ENCODE measurements at places on chromosomes 7 and 10.

DNA sequence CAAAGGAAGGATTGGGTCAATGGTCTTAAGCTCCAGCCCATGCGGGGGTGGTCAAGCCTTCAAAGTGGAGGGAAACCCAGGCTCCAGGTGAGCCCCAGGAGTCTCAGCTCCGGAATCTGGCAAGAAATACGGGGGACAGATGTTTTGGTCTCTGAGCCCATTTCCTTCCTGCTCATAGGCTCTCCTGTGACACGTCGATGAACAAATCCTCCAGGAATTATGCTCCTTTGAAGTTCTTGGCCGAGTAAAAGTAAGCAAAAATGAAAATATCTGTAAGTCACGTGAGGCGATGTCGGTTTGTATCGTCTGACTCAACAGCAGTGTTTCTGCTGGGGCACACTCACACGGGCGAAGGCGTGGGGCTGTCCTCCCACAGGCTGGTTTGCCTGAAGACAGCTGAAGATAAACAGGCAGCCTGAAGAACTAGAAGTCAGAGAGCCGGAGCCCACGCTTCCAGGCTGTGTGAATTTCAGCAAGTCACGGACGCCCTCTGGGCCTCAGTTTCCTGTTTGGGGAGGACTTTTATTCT, 52.6 kb upstream of the SMNDC1 start:
- DNase-seq = no peak

DNA sequence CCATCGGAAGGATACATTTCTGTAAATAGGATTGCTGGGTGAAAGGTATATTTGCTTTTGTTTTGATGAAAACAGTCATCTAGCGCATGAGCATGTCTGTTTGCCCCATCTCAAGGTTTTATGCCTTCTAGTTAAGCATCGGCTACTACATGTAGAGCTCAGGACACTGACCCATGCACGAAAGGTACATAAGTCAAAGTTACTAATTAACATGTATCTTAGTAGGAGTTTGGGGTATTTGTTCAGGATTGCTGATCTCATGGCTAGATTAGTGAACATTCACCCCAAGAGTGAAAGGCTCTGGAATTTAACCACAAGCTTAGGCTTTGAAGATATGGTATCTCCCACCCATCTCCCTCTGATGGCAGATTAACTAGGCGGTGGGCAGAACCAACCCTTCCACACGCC, 91.5 kb downstream of the RBM20 start:
- DNase-seq = no peak

DNA sequence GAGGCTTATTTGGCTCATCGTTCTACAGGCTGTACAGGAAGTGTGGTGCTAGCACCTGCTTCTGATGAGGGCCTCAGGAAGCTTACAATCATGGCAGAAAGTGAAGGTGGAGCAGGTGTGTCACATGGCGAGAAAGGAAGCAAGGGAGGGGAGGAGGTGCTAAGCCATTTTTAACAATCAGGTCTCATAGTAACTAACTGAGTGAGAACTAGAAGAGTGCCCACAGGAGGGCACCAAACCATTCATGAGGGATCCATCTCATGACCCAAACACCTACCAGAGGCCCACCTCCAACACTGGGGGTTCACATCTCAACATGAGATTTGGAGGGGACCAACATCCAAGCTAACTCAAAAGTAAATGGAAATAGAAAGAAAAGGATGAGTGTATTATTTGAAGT, 78.1 kb downstream of the CXCL12 start:
- DNase-seq = no peak

DNA sequence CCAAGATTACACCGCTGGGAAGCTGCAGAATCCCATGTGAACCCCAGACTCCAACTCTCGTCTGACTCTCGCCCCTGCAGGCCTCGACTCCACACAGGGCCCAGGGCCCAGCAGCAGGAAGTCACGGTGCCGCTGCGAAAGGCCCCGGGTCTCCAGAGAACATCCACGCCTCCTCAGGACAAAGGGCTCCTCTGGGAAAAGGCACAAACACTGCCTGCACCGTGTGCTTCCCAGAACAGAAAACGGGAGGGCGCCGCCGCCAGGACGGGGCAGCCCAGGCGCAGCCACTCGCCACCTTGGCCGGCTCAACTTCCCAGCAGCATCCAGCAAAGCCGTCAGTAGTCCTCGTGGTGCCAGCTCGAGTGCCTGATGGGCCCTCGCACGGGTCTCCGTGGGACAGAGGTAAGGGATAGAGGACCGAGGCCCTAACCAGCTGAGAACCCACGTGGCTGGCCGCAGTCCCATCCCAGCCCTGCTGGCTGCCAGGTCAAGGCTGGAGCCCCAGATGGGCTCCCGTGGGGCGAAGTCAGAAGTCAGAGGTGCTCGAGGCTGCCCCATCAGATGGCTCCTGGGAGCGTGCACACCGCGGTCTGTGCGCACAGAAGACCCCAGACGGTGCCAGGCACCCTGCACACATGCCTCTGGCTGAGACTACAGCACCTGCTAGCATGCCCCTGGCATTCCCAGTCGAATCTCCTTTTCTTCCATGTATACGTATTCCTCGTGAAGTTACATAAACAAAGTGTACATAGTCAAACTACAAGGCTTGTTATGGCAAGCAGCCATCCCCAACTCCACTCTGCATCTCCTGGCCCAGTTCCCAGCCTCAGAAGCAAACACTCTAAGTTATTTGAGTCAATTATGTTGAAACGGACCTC, 60.2 kb downstream of the MAD1L1 start:
- no peak for DNase-seq

DNA sequence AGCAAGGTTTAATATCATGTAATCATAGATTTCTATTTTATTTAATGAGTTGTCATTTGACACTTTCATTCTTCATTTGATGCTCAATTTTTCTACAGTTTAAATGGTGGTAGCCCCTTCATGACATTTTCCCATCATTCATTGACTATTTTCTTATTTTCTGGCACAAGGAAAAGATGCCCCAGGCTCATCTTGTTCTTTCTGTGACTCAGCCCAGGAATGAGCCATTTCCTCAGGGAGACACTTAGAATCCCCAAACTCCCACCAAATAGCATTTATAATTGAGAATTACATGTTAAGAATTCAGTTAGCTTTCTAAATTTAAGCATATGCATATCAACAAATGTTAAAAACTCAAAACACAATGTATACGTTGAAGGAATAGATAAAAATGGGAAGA, 222.3 kb downstream of the KIF20B start:
- no peak for DNase-seq

GRCh38 chr10:100825325-100825875, 80.0 kb downstream of the PAX2 start:
- no peak for DNase-seq

DNA sequence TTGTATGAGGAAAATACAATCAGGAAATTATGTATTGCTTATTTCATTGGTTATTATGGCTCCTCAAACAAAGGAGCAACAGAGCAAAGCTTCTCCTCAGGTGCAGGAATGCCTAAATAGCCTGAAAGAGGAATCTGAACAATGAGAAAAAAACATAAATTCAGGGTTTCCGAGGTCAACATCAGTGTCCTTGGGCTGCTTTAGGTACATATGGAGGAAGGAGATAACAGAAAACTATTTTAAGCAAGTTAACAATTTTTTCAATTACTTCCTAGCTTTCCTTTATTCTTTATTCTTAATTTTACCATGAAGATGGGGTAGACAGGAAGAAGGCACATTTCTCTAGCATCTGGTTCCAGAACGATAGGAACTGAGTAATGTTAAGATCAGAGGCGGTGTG, 14.0 kb downstream of the SLC16A9 start:
- no peak for DNase-seq

- DNase-seq = no peak
These were observed 76.0 kb upstream of the CTTNBP2 start for GRCh38 chr7:117949232-117949631.

DNA sequence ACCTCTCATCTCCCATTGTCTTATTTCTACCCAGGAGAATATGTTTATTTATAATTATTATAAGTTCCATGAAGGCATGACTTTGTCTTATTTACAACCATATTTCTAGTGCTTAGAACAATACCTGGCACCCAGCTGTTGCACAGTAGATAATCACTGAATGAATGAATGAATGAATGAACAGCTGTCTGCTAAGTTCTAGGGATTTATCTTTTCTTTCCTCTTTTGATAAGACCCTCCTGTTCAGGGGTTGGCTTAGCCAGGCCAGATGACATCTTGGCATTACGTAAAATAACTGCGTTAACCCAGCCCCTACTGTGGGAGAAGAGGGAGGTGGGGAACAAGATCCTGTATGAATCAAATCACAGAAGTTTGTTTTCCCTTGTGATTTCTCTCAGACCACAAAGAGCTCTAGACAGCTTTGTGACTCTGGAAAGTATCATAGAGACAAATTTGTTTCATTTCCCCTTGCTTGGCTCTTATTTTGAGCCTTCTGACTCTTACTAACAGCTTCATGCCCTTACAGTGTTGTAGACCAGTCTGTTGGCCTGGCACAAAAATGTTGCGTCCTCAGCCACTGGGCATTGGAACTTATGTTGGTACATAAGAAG, 8.4 kb downstream of the ZNF862 start:
- no peak for DNase-seq

GRCh38 chr7:94206295-94206694, 188.4 kb upstream of the COL1A2 start:
- DNase-seq = no peak

DNA sequence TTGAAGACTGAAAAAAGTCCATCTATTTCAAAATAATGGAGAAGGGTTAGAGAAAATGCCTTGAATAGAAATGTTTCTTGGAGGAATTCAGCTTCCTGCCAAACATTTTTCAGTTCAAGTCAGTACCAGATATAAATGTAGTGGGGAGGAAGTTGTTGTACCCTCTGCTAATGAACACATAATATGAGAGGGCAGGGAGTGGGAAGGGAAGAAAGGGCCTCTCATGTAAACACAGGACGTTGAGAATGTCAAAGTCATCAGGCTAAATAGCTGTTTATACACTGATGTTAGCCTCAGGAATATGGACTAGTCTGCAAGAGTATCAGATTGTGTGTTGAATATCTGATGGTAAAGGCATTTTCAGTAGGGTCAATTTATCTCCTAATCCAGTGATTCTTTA, 37.0 kb downstream of the GPR37 start:
- DNase-seq = no peak

DNA sequence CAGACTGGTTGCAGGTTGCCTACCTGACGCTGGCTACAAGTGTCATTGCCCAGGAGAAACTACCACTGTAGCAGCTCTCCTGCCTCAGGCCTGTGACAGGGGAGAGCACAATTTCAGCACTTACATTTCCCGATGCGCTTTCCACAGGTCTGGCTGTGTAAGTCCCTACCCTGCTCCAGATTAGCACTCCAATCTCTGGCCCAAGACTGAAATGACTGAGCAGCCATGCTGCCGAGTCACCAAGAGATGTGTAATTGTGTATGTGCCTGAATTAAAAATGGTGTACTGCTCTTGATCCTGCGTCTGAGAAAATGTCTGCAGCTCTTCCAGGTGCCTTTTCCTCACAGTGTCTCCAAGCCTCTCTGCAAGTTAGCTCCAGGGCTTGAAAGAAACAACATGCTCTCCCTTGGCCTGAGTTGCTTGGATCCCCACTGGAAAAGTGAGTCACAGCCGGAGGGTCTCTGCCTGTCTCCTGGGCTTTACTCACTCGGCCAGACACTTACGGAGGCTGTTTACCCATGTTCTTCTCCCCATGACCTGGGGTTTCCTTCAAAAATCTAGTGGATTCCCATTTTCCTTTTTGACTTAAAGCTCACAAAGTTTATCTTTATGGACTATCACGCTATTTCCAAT, 1001.7 kb upstream of the KCND2 start:
- no peak for DNase-seq

DNA sequence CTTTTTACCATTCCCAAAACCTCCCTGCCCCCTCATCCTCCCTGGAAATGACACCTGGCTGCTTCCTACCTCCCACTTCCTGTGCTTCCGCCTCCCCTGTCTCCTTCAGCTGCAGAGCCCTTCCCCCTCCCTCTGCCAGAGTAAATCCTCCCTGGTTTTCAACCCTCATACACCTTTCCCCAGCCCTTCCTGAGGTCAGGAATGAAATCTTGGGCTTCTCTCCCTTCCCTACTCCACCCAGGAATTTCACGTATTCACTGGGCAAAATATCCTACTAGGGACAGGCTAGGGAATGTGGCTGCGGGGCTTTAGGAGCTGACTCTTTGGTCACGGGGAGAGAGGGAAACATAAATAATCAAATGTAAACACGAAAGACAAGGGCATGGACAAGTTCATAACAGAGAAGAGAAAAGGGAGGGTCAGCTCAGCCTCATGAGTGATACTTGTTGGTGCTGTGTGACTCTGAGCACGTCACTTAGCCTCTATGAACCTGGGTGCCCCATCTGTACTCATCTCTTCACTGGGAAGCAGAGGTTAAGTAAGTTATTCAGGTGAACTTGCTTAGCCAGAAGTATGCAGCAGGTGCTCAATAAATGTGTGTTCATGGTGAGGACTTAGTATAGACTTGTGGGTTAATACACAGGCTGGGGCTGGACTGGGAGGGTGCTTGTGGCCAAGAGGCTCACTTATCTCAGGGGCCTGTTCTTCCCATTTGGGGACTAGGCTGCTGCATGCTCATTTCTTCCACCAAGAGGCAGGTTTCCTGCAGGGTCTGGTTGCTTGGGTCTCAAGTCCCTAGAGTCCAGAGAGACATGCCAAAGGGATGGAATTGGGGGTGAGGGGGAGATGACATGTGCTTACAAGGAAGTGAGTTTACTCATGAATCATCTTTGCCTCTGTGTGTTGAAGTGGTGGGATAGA, 10.0 kb upstream of the DUSP5 start:
- no peak for DNase-seq

DNA sequence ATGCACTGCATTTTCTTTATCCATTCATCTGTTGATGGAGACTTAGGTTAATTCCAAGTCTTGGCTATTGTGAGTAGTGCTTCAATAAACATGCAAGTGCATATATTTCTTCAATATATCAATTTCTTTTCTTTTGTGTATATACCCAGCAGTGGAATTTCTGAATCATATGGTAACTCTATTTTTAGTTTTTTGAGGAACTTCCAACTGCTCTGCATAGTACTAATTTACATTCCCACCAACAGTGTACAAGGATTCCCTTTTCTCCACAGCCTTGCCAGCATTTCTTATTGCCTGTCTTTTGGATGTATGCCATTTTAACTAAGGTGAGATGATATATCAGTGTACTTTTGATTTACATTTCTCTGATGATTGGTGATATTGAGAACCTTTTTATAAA, 145.2 kb downstream of the LYZL1 start:
- DNase-seq = no peak

- no peak for DNase-seq
These were observed 25.2 kb downstream of the LIPK start for GRCh38 chr10:88731296-88731695.

All from activated T-helper 1 cell treated with anti-CD3 and anti-CD28 coated beads, Interleukin-12 subunit alpha, Interleukin-12 subunit beta, Interleukin-2, Interleukin-4 antibody, amounts not matched to agents 30 ng/mL and 10 ng/mL and 1 ng/mL, durations not matched to agents 14 hours and 24 hours and 36 hours (primary cell).